ENCODE measurements at places on chromosomes 11 and 22. TPM values are rescaled to one million over a fixed set of nuclear protein-coding genes. Genes with fewer than 3 reads are reported as not detected.

Gene POTEH
- total RNA-seq, result not detected

Gene CDKN1C
- total RNA-seq, result 23.2 TPM

Gene LAYN
- total RNA-seq, result 48.4 TPM

Gene TSGA10IP
- total RNA-seq, result not detected

Gene NXPE1
- not detected for total RNA-seq

Gene PRR33
- total RNA-seq, result not detected

Gene ROM1
- 10.4 TPM for total RNA-seq

Gene MMP3
- total RNA-seq, result 19.1 TPM

Gene ABCG4
- total RNA-seq, result 0.09 TPM

Gene DBX1
- not detected for total RNA-seq

Gene KCNQ1OT1
- 3.9 TPM for total RNA-seq

Gene REXO2
- 262 TPM for total RNA-seq

Gene STT3A
- 161 TPM for total RNA-seq

Gene SCN3B
- total RNA-seq, result under 0.01 TPM
